ENCODE measurements at places on chromosomes 12 and 14.

DNA sequence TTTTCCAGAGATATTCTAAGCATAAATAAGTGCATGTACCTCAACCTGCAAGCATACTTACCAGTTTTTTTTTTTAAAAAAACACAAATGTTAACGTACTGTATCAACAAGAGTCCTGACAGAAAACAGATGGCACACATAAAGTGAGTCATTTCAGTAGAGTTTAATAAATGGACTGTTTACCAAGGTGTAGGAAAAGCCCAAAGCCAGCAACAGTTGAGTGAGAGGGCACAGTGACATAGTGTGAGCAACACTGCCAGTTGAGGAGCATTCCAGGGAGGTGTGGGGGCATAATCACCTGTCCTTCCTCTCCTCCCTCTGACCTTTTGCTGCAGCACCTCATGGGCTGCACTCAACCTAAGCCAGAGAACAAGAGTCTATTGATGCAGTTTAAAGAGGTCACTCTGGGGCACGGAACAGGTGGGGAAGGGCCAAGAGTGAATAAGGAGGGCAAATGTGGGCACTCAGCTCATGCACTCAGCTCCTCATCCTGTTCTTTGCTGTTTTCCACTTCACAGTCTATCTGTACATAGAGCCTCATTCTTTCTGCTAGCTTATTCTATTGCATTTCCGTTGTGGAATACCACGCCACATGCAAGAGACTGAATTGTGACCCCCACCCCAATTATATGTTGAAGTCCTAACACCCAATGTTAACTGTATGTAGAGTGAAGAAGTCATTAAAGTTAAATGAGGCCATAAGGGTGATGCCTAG is 29.3 kb downstream of the DHRS2 start:
- DNase-seq, result no peak

DNA sequence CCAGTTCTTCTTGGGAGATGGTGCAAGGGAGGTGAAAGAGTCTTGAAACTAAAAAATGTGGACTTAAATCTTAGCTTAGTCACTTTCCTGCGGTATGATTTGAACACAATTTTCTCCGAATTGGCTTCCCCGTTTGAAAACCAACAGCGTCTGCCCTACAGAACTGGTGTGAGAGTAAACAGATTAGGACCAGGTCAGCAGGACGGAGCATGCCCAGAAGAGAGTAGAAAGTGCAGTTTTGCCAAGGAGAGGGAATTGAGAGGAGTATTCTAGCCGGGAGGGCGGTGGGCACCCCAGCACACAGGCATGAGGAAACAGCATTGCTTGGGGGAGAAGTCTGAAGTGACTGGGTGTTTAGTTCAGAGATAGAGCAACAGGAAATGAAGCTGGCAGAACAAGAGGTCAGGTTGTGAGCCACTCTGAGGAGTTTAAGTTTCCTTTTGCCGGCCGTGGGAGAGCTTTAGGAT is 927.1 kb downstream of the VRK1 start:
- DNase-seq, result no peak

DNA sequence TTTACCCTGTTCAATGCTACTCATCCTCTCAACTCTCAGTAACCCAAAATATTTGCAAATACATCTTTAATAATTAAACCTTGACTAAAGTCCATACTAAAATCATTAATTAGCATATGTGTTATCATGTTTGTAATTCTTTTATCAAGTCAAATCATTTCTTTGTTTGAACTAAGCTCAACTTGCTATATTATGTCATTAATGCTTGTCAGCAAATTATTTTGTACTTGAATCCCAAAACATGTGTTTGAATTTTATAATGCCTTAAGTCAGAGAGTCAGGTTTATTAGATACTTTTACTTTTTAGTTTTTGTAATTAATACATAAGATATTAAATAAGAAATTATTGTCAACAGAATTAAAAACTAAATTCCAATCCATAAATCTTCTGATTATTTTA is 16.5 kb downstream of the ABCD2 start:
- no peak for DNase-seq

GRCh38 chr12:77954206-77954555 is 123.5 kb downstream of the NAV3 start:
- DNase-seq, result no peak

- no peak for DNase-seq
Observed at GRCh38 chr14:38775986-38776385, 327.0 kb downstream of the SEC23A start.

DNA sequence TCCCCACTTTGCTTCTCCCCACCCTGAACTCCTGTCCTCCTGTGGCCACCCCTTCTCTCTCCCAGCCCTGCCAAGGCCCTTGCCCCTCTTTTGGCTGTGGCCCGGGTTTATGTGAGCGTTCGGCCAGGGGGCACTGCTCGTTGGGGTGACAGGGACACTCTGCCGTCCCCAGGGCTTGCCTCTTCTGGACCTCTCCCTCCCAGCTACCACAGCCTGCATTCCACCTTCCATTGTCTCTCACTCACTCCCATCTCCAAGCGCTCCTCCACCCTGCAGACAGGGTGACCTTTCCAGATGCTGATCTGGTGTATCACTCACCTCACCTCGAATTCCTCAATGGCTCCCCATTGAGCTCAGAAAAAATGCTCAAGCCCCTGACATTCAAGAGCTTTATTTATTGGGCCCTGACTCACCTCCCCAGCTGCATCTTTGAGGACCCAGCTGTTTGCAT is 1.4 kb downstream of the SERPINA9 start:
- DNase-seq, result no peak

DNA sequence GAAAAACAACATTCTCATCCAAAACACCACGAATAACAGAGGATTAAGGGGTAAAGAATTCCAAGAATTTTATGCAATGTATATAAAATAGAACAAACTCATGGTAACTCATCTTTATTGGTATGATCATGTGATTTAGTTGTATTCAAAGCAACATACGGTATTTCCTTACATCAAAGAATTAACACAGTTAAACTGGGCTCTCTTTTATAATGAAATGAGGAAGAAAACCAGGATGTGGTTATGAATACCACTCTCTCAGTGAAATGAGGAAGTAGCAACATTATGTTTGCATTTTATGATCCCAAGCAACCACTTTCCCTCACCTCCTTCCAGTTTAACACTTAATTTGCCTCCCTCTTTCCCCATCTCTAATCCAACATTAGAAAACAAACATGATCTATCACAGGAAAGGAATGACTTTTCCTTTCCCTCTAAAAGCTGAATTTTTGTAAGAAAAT is 22.9 kb downstream of the SPTLC2 start:
- peak; percentile 88 for DNase-seq

DNA sequence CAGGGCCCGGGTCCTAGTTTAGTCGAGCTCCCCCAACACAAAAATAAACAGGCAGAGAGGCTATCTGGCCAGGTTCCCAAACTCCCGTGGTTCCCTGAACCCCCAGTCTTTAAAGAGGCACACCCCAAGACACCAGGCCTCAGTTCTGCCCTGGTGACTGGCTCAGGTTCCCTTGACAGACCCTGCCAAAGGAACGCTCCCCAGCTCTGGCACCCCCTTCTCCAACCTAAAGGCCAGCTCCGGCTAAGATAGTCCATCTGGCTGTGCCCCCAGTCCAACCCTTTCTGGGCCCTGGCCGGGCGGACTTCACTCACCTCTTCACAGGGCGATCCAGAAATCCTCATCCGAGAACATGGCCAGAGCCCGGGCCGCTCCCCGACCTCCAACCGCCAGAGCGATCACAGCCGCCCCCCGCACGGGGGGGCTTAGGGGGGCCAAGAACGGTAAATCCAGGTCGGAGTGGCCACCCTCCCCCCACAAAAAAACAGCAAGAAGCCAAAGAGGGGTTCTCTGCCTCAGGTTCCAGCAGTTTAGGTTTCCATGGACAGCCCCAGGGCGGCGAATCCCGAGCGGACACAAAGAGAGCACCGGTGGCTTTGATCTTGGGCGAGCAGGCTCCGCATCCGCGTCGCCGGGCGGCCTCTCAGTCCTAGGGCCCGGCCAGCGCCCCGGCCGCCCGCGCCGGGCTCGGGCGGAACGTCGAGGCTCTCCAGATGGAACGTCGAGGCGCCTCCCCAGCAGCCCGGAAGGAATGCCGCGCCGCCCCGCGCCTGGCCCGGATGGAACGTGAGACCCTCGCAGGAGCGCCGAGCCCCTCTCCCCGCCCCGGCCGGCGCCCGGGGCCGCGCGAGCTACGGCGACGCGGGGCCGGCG is 1.1 kb downstream of the KMT2D start:
- DNase-seq, result peak; percentile 55

DNA sequence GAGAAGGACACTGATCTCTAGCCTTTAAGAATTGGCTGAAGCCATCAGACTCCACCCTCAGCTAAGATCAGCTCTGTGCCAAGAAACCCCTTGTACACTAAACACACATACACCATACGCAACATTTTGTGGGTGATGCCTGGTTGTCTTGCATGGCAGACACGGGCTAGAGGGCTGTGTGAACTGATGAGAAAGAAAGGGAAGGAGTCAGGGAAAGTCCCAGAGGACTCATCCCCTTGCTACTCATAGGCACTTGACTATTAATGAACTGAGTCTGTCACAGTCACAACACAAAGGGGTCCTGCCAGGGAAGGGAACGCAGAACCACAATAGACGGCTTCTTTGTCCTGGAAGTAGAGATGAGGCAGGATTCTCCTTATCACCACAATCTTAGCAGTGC is 80.8 kb downstream of the EMP1 start:
- no peak for DNase-seq

GRCh38 chr12:123952037-123952436 is 20.6 kb downstream of the CCDC92 start:
- DNase-seq, result no peak

DNA sequence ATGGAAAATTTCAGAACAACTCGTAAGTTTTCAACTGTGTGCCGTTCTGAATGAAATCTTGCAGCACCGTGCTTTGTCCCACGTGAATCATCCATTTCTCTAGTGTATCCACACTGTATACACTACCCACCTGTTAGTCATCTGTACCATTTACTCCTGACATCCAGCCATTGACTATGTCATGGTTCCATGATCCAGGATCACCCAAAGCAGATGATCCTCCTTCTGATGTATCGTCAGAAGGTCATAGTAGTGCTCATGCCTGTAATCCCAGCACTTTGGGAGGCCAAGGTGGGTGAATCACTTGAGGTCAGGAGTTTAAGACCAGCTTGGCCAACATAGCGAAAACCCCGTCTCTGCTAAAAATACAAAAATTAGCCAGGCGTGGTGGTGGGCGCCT is 122.9 kb downstream of the PPHLN1 start:
- no peak for DNase-seq

Data from OCI-M1 (cell line).